ENCODE measurements at places on chromosomes 1 and 21.

DNA sequence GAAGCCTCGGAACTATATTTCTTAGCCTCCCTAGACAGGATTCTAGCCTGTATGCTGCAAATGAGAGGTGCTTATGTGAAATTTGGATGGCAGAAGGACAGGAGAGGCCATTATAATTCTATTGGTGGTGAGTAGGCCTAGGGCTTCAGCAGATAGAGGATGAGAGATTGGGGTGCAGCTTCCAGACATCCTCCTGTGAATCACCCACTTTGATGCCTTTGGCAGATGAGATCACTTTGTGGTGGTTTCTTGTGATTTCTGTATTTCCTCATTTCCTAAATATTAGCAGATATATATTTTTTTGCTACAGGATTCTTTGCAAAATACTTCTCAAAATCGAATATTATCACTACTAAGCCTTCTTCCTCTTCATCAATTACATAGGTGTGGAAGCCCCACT, 37.3 kb downstream of the MFSD2A start:
- no peak for DNase-seq

GRCh38 chr1:9438431-9439073, 100.7 kb upstream of the SLC25A33 start:
- peak; percentile 57 for DNase-seq

- DNase-seq = no peak
These were observed 55.9 kb downstream of the RAP1GAP start for GRCh38 chr1:21613072-21613867.

GRCh38 chr1:41103766-41104165, 82.2 kb upstream of the SLFNL1 start:
- no peak for DNase-seq

DNA sequence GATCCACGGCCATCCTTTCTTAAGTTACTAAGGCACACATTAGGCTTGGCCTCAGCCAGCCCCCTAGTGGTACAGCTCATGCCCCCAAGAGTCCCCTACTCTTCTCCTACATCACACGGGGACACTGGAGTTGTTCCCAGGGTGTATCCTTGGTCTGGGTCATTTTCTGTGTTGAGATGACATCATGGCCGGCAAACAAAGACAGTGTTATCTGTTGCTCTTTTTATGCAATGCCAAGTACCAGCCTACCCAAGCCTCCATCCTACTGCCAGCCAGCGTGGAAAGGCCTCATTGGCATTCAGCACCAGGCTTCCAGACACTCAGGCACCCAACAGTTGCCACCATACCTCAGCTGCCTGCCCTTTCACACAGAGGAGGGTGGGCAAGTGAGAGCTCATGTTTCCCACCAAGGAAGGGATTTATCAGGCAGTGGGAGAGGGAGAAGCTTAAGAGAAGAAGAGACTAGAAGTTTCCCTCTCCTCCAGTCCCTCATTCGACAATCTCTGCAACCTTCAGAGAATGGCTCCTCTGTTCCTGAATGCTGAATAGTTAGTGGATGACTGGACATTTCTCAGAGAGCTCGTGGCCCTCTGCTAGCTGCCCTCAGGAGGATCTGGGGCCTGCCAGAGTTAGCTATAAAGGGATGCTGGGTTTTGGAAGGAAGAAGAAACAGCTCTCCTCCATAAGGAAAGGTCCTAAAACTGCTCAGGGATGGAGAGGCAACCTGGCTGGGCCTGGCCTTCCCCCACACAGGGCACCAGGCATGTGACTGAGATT, 17.7 kb downstream of the CBR1 start:
- DNase-seq = no peak

DNA sequence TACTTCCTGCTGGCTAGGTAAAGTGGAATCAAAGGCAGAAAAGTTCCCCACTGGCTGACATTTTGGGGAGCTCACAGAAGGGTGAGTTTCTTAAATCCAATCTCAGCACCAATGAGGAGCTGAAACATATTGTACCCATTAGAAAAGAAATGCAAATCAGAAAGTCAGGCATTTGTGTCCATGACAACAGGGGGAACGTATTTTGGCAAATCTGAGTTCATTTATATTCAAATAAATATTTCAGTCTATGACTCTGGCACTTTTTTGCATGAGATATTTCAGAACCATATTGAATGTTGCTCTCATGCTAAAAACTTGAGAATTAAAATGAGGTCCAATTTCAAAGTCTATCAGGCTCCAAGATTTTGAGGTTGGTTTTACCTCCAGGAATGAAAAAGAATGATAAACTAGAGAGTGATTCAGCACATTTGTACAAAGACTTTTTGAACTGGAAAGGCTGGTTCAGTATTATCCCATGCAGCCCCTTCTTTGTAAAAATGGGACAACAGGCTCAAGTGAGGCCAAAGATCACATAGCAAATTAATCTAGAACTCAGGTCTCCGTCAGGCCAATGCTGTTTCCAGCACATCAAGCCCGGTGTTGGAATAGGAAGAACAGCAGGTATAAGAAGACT, 202.2 kb downstream of the RRAGC start:
- DNase-seq = no peak

GRCh38 chr1:54953846-54954245, 26.6 kb upstream of the TMEM61 start:
- no peak for DNase-seq

DNA sequence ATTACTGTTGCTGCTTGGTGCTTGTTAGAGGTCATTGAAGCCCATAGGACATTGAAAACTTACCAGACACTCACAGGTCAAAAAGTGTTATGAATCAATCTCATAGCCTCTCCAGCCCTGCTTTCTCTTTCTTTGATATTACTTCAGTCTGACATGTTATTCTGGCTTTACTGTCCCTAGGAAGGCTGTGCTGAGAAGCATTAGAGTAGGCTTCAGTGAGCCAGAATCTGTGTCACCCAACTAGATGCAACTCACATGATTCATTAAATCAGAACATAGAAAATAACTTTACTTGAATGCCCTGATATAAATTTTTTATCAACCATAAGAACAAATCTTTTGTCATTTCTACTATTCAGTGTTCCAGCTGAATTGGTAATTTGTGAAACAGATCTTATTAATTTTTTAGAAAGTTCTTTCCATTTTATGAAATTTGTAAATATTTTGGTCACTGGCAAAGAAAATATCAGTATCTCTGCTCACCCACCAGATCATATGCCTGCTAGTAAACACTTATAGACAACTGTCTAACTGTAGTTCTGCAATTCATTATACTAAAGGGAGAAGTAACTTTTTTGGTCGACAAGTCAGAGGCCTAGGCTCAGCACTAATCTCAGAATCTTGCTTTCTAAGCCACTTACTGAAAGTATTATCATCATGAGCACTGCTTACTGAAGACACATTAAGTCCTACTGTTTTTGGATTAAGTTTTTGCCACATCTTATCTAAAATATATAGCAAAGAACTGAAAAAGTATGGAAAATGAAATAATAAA, 48.2 kb downstream of the RPAP2 start:
- DNase-seq = no peak

GRCh38 chr1:8137481-8138244, 111.6 kb upstream of the ERRFI1 start:
- DNase-seq = peak; percentile 92

All from non-pigmented ciliary epithelial cell (primary cell).